Amygdala (tissue), 56 donors: ENCODE measurements at places on chromosomes 12 and 14.

GRCh38 chr12:49507139-49507538 lies 31.7 kb upstream of the KCNH3 start:
- DNase-seq = no peak

- no peak for DNase-seq
These were observed 3.4 kb downstream of the NOC4L start for GRCh38 chr12:132147423-132148367.

- DNase-seq = no peak
These were observed 1122.2 kb upstream of the TMEM132C start for GRCh38 chr12:127144770-127145169.

GRCh38 chr12:96228566-96229248 lies 34.5 kb downstream of the ELK3 start:
- no peak for DNase-seq

DNA sequence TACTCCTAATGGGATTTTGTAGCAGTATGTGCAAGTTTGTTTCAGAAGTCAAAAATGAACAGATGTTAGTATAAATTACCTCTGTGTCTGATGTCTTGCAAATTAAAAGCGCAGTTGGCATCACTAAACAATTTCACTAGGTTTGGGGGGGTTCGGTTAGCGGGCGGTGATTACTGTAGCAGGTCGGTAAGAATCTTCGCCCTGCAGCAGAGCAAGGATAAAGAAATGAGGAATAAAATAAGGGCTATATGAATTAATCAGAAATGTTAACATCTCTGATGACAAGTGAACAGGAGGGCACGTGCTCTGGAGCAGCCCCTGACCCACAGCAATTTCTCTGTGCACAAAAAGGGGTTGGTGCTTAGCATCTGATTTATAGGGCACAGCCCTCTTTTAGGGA lies 43.6 kb upstream of the VSX2 start:
- DNase-seq = no peak

DNA sequence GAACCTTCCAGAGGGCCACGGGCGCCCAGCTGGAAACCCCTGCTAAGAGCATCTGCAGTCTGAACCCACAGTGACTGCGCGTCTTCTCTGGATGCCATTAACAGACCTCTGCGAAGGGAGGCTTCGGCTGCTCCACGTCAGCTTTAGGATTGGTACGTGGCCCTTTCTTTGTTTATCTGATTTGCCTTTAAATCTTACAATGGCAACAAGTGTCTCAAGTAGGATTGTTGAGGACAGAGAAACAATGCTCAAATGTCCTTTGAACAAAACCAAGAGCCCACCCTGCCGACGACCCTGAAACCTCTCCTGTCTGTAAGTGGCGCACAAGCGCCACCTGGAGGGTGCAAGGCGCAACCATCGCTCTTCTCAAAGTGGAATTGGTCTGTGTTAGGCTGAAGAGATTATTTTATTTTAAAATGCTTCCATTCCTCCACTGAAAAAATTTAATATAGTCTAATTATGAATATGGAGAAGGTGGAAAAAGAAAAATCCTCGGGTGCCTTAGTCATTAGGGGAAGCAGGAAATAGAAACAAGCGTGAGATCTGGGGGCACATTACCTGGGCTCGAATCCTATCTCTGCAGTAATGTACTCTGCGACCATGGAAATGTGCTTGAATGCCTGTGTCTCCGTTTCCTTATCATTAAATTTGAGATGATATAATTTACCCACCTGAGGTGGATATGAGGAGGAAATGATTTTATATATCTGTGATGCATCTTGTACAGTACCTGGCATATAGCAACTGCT lies 82.6 kb upstream of the PTPRB start:
- peak; percentile 25 for DNase-seq

GRCh38 chr12:106179086-106179485 lies 40.3 kb upstream of the NUAK1 start:
- DNase-seq = no peak

- peak; percentile 57 for DNase-seq
These were observed 19.0 kb upstream of the RNASE12 start for GRCh38 chr14:20610002-20610765.

DNA sequence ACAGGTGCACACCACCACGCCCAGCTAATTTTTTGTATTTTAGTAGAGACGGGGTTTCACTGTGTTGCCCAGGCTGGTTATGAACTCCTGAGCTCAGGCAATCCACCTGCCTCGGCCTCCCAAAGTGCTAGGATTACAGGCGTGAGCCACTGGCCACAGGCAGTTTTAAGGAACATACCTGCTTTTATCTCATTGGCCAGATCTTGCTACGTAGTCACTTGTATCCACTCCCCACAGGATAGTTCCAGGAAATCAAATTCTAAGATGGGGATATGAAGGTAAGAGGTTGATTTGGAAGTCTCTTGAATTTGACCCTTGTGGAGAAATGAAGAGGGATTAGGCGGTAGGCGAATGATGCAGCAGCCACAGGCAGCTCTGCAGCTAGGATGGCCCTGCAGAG lies 8.8 kb upstream of the PLEKHG6 start:
- no peak for DNase-seq

DNA sequence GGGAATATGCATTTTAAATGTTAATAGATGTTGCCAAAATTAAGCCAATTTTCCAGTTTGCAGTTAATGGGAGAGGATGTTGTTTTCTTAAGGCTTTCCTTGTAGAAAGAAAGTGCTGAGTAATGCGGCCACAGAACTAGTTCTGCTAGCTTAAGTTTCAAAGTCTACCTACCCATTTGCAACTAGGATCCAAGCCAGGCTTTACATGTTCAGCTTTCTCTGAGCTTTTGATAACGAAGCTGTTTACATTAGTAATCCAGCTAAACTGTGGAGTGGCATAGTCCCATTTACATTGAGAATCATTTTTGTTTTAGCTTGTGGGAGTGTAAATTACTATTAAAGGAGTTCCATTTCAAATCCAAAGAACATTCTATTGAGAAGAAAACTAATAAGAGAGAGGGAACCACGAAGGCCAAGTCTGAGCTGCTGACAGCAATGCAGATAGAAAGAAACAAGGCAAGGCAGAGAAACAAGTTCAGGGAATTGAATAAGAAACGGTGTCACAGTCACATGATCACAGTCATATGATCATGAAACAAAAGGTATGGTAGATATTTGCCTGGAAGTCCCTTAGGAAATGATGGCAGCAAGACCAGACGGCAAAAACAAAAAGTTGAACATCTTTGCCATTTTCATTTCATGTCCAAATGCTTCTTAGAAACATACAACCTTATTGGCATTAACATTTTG lies 274.9 kb downstream of the PAWR start:
- no peak for DNase-seq

GRCh38 chr14:75042035-75042434 lies 9.2 kb downstream of the MLH3 start:
- no peak for DNase-seq
